ENCODE measurements at places on chromosomes 3 and 15.

DNA sequence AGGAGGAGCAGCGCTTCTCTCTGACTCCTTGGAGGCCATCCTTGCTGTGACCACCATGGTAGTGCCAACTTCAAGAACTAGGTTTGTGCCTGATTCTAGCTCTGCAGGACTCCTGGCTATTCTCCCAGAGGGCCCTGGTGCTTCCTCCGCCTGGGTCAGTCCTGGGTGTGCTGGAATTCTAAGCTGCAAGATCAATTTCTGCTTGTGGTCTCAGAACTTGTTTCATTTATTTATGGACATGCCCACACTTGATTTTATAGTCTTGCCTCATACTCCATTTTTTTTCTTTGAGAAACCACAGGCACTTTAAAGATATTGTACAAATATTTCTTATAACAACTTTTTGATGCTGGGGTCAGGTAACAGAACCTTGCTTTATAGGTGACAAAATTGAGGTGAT is 87.6 kb downstream of the PDCD6IP start:
- DNase-seq: no peak

GRCh38 chr3:28575100-28575745 is 226.6 kb upstream of the AZI2 start:
- no peak for DNase-seq

DNA sequence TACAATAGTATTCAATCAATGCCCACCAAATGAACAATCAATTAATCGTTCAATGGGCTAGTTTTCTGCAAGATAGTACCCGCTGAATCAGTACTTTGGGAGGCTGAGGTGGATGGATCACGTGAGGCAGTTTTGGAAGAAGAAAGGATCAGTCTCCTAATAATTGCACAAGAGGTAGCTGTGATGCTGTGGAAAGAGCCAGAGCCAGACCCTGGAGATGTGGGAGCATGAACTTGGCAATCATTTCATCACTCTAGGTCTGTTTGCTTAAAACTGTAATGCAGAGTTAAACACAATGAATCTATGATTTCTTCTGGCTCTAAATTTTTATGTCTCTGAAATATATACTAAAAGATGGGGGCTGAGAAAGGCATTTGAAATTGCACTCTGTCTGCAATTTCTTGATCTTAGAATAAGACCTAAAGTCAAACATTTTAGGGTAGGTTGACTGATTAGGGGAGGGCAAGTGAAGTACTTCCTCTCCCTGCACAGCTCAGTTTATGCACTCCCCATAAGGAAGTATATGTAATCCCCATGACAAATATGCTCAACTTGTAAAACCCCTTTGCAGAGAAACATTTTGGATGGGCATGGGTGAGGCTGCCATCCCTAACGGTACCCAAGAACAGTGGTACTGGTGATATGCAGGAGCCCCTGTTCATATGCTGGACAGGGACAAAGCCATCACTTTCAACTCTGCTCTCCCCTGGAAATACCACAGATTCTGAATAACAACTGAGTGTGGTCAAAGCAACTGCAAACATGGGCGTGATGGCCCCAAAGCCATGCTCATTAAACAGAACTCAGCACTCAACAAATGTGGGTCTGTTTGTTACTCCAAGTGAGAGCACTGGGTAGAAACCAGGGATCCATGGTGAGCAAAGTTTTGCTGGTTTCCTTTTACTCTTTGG is 28.6 kb upstream of the SPATA12 start:
- DNase-seq: no peak

DNA sequence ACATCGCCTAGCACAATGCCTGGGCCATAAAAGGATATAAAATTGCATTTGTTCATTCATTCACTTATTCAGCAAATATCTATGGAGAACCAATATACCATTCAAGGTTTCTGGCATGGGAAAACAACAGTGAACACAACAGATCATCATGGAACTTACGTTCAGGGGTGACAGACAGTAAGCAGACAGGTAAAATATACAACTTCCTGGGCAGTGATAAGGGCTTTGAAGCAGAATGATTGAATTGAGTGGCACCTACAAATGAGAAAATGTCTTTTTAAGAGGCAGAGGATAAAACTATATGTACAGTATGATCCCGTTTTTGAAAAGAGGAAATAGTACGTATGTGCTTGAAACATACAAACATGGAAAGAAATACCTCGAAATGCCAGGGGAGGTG is 39.2 kb downstream of the CMTM7 start:
- DNase-seq: no peak

DNA sequence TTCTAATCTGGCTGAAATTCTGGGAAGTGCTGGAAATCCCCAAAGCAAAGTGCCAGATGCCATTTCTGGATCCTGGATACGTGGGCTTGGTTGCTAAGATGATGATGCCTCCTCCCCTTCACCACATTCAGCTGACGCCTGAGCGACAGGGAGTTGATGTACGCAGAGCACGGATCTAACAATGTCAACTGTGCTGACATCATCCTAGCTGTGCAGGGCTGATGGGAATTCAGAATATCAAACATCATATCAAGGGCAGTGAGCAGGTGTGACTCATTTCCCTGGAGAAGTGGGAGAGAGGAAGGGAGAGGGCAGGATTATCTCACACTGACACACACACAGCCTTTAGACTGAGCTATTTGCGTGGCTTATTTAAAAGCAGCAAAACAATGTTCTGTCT is 92.6 kb upstream of the ZBTB20 start:
- DNase-seq: no peak

- DNase-seq: no peak
Measured at GRCh38 chr3:140917772-140918171, 23.9 kb upstream of the SLC25A36 start.

- DNase-seq: peak; percentile 28
Measured at GRCh38 chr3:50226888-50227389, 9.1 kb upstream of the GNAI2 start.

DNA sequence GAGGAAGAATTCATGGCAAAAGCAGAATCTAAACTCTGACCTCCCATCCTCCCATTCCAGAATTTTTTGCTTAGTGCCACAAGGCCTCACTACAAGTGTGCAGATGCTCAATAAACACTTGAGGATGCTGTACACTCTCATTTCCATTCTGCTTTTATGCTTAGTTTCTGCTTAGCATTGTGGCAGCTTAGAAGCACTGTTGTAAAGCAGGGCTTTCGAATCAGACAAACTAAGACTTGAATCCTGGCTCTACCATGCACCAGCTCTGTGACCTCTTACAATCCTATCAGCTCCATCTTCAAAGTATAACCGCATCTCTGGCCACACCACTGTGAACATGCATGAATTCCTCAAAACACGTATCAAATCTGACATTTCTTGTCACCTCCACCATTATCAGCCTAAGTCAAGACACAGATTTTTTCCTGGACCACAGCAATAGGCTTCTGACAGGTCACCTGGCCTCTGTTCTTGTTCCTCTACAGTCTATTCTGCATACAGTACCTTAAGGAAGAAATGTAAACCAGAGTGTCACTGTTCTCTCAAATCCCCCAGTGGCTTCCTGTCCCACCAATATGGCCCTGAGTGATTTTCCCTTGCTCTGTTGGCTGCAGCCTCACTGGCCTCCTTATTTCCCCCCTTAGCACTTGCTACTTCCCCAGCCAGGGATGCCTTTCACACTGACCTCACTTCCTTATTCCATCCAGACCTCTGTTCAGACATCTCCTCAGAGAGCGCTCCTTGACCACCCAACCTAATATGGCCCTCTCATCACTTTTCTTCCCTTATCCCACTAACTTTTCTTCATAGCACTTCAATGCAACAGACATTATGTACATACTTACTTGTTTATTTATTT is 8.1 kb upstream of the PHC3 start:
- DNase-seq: no peak

Measured in T-helper 22 cell (primary cell).